ENCODE measurements at places on chromosomes 2 and 18.

GRCh38 chr2:200320344-200320743 is 13.9 kb downstream of the SPATS2L start:
- DNase-seq, result no peak

- DNase-seq, result peak; percentile 12
Measured at GRCh38 chr2:235690082-235690808, 196.4 kb downstream of the AGAP1 start.

DNA sequence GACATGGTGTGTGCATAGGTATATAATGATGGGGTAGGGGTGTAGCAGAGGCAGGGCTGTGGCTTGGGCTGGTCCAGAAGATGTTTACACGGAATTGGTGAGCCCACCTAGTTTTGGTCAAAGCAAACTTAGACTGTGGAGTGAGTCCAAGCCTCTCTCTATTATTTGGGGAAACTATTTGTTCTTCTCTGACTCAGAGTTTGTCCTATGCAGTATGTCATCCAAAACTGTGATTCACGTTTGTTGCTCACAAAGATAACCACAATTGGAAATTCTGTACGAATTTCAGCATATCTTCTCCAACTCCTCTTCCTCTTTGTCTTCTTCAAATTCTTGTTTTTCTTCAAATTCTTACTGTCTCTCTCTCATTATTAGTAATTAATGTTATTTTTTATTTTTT is 292.9 kb downstream of the XIRP2 start:
- DNase-seq, result no peak

DNA sequence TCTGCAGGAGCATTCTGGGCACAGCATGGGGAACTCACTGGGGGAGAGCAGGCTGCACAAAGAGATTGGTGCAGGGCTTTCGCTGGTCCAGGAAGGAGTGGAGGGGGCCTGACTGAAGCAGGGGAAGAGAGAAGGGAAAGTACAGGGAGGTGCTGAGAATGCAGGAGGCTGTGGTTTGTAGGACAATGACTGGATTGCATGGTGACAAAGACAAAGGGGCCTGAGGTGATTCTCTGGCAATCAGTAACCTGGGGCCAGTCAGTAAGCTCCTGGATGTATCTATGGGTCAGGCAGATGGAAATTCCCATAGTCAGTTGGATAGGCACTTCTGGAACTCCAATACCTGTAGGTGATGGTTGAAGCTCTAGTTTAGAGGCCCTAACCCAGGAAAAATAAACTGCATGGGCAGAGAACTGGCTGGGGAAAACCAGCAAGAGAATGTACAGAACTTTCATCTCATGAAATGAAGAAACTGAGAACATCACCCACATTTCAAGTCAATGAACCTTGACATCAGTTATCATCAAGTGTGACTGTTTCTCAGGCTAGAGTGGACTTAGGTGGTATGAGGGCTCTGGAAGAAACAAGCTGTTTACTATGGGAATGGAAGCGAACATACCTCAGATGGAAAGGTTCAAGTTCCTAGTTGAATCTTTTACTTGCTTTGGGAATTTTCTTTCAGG is 193.2 kb downstream of the TPGS2 start:
- no peak for DNase-seq

DNA sequence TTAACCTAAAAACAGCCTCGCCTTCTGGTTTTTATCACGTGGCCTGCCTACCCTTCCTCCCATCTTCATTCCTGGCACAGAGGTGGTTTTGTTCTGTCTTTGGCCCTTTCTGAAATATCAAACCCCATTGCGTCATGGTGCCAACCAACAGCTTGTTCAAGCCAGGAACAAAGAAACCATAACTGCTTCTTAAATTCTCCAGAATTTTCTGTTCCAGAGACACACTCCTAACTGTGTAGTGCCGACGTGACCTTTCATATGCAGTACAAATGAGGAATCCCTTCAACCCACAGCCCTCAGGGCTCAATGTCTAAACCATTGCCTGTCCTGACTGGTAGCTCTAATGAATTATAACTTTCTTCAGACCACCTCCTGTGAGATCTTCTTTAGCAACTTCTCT is 82.2 kb upstream of the TNP1 start:
- no peak for DNase-seq

DNA sequence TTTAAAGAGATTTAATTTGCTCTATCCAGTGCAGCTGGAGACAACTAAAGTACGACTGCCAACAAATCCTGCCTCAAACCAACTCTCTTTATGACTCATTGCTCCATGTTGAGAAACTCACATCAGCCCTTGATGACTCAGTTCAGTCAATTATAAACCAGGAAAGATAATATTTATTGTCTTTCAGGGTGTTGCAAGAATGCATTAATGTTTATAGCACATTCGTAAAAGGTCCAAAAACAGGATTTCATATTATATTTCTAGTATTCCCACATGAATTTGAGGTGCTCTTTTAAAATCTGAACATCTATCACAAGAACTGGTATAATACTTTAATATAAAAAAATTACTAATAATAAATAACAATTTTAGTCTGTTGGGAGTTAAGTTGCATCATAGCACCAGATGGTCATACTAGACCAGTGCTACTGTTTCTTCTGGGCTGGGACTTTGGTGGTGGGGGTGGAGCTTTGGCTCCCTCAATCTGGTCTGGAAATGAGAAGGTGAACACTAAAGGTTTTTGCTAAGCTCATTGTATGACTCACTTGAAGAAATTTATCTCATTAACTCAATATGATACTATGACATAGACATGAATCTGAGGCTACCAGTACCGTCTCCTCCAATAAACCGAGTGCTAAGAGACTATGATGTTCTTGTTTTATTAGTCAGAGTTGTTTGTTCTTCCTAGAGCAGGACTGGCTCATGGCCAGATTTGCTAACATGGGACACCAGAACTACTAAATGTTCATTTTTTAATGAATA is 26.6 kb upstream of the MAP3K20 start:
- no peak for DNase-seq

- no peak for DNase-seq
Measured at GRCh38 chr2:172339371-172340010, 87.9 kb upstream of the ITGA6 start.

DNA sequence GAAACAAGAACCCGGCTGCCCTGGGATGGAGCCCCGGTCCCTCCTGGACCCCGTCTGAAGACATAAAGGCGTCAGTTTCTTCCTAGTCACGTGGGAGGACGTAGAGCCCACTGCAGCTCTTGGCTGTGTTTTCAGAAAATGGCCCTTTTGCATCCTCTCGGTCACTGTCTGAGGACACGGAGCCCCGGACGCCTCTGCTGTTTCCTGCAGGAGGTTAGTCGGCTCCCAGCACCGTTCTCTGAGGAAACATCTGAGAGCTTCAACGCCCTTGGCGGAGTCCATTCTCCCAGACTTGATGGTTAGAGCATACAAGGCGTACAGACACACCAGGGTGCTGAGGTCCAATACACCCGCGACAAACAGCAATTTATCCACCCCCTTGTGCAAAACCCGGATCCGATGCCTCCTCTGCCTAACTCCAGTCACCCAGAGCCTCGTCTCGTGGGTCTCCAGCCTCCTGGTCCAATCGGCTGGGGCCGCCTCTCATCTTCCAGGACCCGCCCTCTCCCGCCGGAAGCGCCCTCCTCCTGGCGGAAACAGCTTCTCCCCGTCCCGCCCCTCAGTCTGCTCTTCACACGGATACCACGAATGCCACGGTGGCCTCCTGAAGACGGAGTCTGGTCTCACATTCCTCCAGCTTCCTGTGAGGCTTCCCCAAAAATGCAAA is 119.4 kb downstream of the TMEM18 start:
- no peak for DNase-seq

- DNase-seq, result no peak
Measured at GRCh38 chr2:67846370-67847070, 216.3 kb downstream of the C1D start.

DNA sequence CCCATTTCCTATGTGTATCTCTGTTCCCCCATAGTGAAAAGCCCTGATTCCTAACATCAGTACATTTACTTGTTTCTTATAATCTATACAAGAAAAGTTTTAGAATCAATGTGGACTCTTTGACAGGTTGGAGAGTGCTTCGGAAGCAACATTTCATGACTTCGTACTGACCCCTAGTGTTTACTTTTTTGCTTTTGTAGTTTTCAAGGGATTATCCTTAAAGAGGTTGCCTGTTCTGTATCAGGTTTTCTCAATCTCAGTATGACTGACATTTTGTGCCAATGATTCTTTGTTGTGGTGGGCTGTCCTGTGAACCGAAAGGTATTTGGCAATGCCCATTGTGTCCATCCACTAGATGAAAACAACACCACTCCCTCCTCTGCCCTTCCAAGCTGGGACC is 43.3 kb upstream of the SERPINB2 start:
- DNase-seq, result no peak

- DNase-seq, result no peak
Measured at GRCh38 chr18:58966704-58967103, 102.0 kb downstream of the ZNF532 start.

- no peak for DNase-seq
Measured at GRCh38 chr2:162261032-162261945, 18.0 kb upstream of the FAP start.

- DNase-seq, result no peak
Measured at GRCh38 chr18:11290786-11291185, 141.4 kb upstream of the PIEZO2 start.

DNA sequence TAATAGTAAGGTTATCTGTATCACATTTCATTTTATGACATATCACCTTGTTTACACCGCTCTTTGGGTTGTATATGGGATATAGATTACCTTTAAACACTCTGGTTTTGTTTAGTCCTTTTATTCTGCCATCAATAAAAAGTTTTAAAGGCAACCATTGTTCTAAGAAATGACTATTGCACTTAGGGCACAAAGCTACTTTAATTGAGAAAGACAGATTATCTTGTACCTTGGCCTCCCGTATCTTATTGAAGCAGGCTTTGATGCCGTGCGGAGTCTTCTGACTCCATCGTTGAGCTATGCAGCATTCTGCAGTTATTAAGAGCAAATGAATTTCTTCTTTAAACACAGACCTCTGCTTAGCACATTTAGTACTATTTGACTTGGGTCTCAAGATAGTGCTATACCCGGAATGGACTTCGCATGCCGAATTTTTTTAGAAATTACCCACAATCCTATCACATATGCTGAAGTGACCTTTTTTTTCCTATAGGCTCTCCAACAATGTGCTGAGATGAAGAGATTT is 16.7 kb downstream of the PKDCC start:
- no peak for DNase-seq

- no peak for DNase-seq
Measured at GRCh38 chr2:224449212-224450147, 47.6 kb upstream of the FAM124B start.

DNA sequence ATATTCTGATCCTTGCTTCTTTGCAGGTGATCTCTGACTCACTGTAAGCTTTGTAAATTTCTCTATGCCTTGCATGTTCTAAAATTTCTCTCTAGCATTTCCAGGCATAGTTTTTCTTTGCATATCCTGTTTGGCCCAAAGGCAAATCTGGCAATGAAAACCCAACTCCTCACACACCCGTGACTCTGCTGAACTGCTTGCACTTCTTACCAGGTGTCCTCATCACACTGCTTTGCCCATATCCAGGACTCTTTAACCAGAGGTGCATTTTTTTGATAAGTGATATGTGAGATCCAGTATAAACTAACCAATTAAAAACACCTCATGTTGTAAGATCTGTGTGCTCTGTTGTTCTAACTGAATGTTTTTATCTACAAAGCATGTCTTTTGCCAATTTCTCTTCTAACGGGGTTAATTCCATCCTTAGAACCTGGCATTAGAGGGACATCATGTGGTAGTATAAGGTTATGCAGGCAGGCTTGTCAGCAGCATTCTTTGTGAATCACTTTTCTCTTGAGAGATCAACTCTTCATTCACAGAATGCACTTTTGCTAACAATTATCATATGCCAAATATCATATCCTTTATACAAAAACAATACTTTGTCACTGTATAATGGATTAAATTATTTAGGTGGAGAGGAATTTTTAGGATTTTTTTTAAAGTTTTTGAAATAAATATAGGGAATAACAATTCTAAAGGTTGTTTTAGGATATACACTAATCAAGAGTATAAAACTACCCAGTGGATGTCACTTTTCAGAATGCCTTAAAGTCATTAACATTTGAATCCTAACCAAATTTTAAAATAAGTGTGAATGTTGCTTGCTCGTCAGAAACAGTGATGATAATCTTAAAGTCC is 20.8 kb upstream of the TMX3 start:
- no peak for DNase-seq

DNA sequence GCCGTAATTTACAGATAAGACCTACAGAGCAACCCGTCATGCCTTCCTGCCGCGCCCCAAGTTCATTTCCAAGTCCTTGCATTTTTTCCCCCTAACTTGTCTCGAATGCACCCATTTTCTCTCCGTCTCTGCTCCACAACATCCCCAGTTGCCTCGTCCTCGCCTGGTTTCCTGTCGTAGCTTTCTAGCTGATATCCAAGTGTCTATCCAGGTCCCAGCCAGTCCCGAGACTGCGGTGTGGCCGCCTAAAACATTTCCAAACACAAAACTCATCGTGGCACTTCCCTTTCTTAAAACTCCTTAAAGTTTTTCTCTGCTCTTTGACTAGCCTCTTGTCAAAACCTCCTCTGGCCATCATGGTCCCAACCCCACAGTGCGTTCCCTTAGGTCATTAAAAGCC is 1.2 kb upstream of the BARD1 start:
- DNase-seq, result no peak

GRCh38 chr2:43848214-43848613 is 9.4 kb downstream of the ABCG8 start:
- DNase-seq, result no peak

DNA sequence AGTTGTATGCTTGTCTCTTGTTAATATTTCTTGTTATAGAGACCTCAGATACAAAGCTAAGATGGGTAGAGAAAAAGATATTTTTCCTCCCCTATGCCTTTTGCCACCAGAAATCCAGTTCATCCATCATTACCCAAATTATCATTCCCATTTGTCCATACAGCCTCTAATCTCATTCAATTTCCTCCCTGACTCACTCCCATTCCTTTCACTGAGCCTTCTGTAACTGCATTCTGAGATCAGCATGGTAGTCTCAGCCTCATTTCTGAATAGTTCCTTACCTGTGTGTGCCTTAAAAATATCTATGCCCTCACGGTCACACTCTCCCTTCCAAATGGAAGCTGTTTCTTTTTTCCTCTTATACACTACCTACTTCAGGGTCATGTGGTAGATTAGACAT is 15.7 kb upstream of the PIK3C3 start:
- DNase-seq, result no peak

DNA sequence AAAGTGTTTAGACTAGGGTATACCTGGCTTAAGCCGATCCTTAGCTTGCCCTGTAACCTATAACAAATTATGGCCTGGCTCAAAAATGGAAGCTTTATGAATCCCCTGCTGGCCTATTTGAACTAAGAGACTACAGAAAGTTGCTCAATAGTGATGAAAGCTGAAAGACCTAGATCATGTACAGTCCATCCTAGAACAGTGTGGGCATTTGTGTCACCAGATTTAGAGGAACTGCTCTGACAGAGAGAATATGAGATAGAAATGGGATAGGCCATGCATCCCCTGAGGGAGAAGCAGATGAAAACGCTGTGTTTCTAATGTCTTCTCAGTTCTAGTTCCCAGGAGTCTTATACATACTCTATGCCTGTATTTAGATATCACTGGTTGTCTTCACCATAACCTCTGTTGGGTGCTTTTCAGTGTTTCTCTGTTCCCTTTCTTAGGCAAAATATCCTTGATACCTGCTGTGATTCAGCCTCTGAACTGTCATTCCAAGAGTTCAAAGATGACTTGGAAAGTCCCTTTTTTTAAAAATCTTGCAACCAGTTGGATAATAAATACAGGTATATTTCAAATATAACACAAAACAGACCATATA is 246.9 kb upstream of the SLC39A10 start:
- DNase-seq, result no peak

GRCh38 chr2:48131539-48132270 is 225.4 kb upstream of the FBXO11 start:
- DNase-seq, result no peak

Measured in natural killer cell treated with Interleukin-12 subunit alpha and Interleukin-12 subunit beta and Interleukin-15 and Interleukin-18, amount 100 ng/mL, for 72 hours (primary cell).